Fibroblast of skin of left biceps (primary cell): ENCODE measurements at places on chromosomes 6 and 20.

- no peak for DNase-seq
Observed at GRCh38 chr6:70954750-70955149, 2.1 kb downstream of the B3GAT2 start.

- no peak for DNase-seq
Observed at GRCh38 chr6:89562093-89562973, 76.2 kb downstream of the LYRM2 start.

DNA sequence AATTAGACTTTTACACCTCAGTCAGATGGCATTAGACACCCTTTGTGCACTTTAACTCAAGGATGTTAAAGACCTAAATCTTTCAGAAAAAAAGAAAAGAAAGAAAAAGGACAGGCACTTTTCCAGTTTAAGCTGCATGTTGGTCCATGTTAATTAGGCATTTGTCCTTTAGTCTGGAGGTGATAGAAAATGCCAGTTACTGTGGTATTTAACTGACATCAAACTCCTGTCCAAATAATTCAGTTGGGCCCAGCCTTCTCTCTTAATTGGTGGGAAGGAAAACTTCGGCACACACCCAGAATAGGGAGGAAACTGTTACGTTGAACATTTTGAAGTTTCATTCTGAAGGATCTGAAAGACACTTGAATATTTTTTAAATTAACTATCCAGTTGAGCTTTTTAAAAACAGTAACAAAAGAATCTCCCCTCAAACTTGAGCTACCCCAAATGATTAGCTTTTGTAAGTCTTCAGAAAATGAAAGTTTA, 30.3 kb downstream of the RREB1 start:
- no peak for DNase-seq

GRCh38 chr20:9331707-9332435, 182.5 kb upstream of the LAMP5 start:
- DNase-seq, result no peak

GRCh38 chr6:117077300-117077699, 188.1 kb upstream of the VGLL2 start:
- no peak for DNase-seq

- DNase-seq, result no peak
Observed at GRCh38 chr20:7371518-7372163, 568.6 kb downstream of the HAO1 start.

GRCh38 chr20:13342469-13343242, 121.6 kb downstream of the ISM1 start:
- DNase-seq, result no peak

GRCh38 chr6:110951008-110951407, 7.5 kb upstream of the GTF3C6 start:
- no peak for DNase-seq

DNA sequence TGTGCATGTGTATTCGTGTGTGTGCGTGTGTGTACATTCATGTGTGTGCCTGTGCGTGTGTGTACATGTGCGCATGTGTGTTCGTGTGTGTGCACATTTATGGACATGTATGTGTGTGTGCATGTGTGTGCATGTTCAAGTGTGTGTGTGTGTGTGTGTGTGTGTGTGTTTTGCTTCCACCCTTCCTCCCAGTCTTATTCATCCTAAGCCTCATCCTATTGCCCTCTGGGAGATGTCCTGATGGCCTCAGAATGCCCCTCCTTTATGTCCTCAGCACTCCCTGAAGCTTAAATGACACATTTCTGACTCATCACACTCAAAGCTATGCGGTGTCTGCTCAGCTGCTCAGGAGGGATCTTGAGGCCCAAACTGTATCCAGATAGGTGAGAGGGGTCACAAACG, 76.6 kb upstream of the CCDC167 start:
- DNase-seq, result no peak

DNA sequence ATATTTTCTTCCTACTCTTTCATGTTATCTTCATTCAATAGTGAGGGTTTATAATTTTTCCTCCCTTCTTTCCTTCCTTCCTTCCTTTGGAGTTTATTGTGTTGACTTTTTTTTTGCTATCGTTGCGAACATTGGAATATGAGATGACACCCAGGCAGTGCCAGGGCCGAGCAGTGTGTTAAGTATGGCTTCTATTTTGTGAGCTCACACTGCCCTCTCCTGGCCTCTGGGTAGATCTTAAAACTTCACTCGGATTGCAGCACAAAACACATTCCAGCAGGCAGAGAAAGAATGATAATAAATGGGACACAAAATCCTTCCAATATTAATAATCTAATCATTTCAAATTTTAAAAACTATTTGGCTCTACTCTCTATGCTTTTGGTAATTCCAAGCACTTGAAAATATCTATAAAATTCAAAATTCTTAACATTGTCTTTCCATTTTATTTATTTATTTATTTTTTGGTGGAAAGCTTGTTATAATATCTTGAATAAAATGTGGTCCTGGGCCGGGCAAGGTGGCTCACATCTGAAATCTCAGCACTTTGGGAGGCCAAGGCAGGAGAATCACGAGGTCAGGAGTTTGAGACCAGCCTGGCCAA, 147.4 kb upstream of the OLIG3 start:
- DNase-seq, result peak; percentile 41

- no peak for DNase-seq
Observed at GRCh38 chr20:36647196-36648121, 1.5 kb upstream of the SLA2 start.

- no peak for DNase-seq
Observed at GRCh38 chr6:170524172-170524502, 29.0 kb downstream of the PSMB1 start.

DNA sequence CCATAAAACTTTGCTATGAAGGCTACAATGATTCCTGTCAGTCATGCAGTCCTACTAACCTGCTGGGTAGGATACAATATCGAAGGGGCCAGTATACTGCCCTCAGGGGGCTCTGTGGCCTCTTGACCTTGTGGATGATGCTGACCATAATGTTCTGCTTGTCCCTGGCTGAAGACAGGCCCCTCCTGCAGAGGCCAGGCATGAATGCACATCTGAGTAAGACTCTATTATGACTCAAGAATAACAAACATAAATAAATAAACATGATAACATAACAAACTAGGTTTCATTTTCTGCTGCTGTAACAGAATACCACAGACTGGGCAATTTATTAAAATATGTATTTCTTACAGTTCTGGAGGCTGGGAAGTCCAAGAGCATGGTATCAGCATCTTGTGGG, 44.0 kb upstream of the POU5F1 start:
- no peak for DNase-seq

- no peak for DNase-seq
Observed at GRCh38 chr6:111469543-111469942, 13.5 kb downstream of the REV3L start.

GRCh38 chr6:1227935-1228753, 83.8 kb upstream of the FOXQ1 start:
- no peak for DNase-seq

DNA sequence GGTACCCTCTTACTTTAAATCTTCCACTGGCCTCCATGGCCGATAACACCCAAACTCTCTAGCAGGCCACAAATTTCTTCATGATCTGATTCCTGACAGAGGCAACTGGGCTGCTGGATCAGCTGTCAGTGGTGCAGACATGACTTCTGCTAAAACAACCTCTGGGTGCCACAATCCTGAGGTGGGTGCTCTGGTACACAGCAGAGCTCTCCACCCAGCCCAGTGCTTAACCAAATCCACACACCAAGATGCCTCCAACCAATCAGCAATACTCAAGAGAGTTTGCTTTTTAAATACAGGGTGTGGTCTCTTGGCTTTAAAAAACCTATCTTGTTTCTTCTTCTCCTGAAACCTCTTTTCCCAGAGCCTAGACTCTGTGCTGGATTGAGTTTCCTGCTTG, 126.6 kb upstream of the SPACA1 start:
- DNase-seq, result no peak
